ENCODE measurements at places on chromosomes 7 and 10. TPM values are rescaled to one million over a fixed set of nuclear protein-coding genes. Genes with fewer than 3 reads are reported as not detected.

Gene WIPF3
- not detected for total RNA-seq

Gene SPACDR
- total RNA-seq, result not detected

Gene SPDYE6
- total RNA-seq, result not detected

Gene PITX3
- 0.16 TPM for total RNA-seq

Gene FKBP9
- 329 TPM for total RNA-seq

Gene SPDYE2B
- not detected for total RNA-seq

All from cardiac atrium fibroblast (primary cell).